NCI-H1694 treated with DMSO at 0.1 percent for 48 hours (cell line): ENCODE measurements at places on chromosomes 7 and 10.
A peak's percentile ranks its signal among the peaks of the same experiment; 100 is the strongest.

GRCh38 chr7:128724743-128725142, 14.4 kb upstream of the CALU start:
- DNase-seq: no peak

GRCh38 chr7:105976868-105977267, 13.8 kb downstream of the CDHR3 start:
- no peak for DNase-seq

DNA sequence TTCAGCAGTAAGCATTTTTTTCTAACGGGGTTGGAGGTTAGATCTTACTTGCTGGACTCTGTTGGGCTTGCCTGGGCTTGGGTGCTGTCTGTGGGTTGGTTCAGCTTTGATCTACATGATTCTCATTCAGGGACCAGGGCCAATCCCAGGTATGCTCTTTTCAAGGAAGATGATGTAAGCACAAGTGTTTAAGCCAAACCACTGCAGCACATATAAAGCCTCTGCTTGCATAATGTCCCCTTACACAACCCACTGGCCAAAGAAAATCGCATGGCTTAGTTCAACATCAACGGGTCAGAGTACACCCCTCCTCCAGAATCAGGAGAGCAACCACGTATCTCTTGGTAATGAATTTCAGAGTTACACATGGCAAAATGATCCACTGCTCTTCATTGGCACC, 83.9 kb downstream of the DNAJB9 start:
- no peak for DNase-seq

GRCh38 chr10:69795242-69795934, 6.3 kb upstream of the COL13A1 start:
- no peak for DNase-seq

GRCh38 chr10:124746992-124747391, 2.8 kb upstream of the FAM53B start:
- no peak for DNase-seq

GRCh38 chr10:111379534-111380187, 302.8 kb downstream of the ADRA2A start:
- no peak for DNase-seq

GRCh38 chr10:97321032-97321803, 2.1 kb downstream of the FRAT1 start:
- no peak for DNase-seq

DNA sequence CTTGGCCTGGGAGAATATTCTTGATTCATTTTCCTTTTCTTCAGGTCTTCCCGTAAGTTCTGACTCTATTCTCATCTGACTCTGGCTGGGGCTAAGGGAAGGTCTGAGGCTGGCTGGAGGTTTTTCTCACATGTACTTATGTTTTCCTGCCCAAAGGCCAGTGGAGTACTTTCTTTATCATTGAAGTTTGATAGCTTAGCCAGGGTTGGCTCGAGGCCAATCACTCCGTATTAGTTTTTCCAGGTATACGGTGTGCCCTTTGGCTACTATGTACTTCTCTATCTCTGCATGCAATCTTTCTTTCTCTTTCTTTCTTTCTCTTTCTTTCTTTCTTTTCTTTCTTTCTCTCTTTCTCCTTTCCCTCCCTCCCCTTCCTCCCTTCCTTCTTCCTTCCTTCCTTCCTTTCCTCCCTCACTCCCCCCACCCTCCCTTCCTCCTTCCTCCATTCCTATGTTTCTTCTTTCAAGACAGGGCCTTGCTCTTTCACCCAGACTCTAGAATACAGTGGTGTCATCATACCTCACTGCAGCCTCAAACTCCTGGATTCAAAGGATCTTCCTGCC, 26.8 kb upstream of the VKORC1L1 start:
- no peak for DNase-seq

- DNase-seq: peak; percentile 1
Measured at GRCh38 chr10:15245530-15245929, 77.0 kb upstream of the NMT2 start.

- no peak for DNase-seq
Measured at GRCh38 chr10:127318396-127318795, 122.0 kb upstream of the INSYN2A start.

DNA sequence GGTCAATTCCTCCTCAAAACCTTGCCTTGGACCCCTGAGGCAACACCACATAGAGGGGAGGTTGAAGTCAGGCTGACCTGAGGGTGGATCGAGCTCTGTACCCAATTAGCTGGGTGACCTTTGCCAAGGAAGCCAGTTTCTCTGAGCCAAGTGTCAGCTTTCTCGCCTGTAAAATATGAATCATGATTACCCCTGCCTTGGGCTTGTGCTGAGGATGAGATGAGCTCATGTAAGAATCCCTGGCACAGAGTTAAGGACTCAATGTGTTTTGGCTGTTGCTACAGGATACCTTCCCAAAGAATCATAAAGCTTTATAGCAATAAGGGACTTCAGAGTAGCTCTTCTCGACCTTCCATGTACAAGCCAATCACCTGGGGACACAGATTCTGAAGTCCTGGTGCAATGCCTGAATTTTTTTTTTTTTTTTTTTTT, 43.5 kb upstream of the CACUL1 start:
- DNase-seq: no peak

- DNase-seq: peak; percentile 20
Measured at GRCh38 chr7:65251851-65252620, 121.6 kb upstream of the ZNF92 start.

GRCh38 chr7:33677556-33677955, 227.8 kb upstream of the BMPER start:
- no peak for DNase-seq

DNA sequence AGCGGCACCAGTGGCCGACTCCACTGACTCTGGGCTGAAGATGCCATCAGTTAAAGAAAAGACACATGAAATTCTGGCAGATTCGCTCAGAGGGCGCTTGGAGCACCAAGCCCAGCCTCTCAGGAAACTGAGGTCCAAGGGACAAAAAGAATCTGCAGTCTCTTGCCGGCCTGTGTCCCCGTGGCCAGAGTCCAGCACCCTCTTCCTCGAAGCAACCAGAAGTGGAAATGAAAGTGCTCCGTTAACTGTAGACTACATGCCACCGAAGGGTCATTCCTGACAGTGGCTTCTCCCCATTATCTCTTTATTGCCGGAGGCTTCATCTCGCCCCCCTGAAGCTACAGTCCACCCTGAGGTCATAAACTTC, 1.0 kb upstream of the CHST15 start:
- DNase-seq: no peak

DNA sequence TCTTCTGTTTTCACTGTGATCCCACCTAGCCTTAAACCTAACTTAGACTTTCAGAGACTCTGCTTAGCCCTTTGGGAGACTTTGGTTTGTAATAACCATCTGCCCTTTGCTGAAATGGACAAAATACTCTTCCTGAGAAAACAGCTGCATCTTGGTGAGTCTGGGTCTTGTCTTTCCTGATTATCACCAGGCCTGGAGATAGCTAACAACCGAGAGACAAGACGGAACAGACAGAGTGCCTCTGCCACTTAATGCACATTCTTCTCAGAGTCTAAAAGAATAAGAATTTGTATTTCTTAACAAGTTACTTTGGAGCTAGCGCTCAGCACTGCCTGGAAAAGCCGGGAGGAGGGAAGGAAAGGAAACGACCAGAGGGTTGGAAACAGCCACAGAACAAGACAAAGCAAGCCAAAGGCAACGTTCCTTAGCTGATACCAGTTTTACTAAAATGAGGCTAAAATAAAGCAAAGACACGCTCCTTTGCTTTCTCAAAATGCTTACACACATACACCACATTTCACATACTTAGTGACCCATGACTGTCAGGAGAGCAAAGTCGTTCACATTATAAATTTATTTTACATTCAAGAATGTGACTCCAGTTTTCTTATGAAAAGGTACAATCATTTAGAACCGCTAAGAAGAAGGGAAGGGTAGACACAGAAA, 70.3 kb upstream of the DGKI start:
- no peak for DNase-seq

DNA sequence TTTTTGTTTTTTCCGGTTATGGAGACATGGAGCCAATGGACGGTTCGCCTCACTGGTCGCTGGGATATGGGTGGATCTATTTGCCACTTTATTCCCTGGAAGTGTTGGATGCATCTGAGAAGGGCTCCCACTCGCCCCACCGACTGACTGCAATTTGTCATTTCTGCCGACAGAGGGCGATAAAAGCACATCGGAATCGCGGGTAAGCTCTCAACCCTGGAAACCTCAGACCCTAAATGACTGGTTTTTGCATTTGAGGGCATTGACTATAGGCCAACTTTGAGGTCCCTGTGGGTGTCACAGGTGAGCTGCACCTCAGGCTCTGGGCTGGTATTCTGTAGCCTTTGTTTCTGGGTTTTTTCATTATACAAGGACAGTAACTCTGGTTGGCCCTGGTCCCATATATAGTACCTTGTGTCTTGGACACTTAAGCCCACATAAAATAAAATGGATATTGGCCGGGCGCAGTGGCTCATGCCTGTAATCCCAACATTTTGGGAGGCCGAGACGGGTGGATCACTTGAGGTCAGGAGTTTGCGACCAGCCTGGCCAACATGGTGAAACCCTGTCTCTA, 11.9 kb upstream of the OPALIN start:
- peak; percentile 44 for DNase-seq

DNA sequence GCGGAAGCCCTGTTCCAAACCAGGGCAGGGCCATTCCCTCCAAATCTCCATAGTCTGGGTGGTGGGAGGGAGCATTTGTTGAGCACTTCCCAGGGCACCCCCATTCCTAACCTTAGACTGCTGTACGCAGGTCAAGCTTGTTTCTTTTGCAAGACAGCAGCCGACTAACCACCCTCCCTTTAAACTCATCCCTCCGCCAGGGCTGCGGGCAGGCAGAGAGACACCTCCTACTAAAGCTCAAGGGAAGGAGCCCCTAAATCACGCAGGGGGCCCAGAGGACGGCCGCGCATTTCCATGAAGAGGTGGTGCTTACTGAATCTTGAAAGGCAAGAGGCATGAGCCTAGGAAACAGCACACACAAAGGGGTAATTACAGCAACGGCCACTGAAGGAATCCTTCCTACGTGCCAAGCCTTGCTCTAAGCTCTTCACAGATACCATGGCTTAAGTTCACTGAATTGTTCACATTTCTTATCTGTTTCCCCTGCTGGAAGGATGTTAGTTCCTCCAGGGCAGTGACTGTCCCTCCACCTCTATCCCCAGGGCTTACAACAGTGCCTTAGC, 90.0 kb downstream of the PROSER2 start:
- DNase-seq: no peak

DNA sequence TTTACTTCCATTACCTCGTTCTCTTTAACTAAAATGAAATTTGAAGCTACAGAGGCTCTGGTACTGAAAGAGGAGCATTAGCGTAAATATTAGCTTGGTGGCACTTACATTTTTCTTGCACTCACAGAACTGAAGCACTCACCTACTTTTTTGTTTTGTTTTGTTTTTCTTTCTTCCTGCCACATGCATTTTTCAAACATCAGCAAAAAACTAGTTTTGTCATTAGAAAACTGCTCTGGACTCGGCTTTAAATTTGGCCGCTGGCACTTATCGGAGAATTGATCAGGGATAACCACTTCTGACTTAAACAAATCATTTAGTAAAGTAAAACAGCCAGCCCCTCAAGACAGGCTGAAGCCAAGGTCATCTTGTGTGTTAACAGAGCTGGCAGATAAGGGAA, 216.3 kb downstream of the SFMBT2 start:
- DNase-seq: no peak

GRCh38 chr7:43139137-43139536, 26.7 kb downstream of the HECW1 start:
- DNase-seq: no peak

DNA sequence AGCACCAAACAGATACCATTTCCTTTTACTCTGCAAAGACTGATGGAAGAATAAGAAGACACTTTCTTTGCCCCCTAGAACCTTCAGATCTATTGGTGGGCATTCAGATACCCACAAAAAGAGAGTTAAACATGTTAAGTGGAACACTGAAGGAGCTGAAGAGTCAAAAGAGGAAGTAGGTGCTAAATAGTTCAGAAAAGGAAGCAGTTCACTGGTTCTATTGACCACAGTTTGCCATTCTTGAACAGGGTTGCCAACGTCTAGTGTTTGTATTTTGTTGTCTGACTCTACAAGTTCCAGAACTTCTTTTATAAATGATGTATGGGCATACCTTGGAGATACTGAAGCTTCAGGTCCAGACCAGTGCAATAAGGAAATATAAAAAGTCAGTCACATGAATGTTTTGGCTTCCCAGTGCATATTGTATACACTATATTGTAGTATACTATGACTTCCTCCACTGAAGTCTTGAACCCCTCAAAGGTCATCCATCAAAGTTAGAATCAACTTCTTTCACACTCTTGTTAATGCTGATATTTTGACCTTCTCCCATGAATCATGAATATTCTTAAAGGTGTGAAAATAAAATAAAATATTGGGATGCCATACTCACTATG, 47.5 kb upstream of the AGR3 start:
- DNase-seq: peak; percentile 5

- no peak for DNase-seq
Measured at GRCh38 chr7:5197811-5198210, 7.8 kb downstream of the WIPI2 start.

DNA sequence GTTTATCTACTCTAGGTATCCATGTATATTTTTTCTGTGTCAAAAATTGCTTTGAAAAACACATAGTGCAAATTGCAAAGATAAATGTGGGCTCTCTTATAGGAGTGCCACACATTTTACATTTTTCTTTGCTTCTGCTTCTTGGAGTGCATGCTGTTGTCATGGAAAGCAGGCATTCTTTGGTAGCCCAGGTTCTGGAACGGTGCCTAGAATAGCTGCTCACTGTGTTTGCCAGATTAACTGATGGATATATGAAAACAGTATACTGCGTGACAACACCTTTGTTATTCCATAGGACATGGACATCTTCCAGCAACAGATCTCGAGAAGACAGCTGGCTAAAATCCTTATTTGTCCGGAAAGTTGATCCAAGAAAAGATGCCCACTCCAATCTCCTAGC, 13.4 kb downstream of the NIPSNAP2 start:
- DNase-seq: peak; percentile 41

DNA sequence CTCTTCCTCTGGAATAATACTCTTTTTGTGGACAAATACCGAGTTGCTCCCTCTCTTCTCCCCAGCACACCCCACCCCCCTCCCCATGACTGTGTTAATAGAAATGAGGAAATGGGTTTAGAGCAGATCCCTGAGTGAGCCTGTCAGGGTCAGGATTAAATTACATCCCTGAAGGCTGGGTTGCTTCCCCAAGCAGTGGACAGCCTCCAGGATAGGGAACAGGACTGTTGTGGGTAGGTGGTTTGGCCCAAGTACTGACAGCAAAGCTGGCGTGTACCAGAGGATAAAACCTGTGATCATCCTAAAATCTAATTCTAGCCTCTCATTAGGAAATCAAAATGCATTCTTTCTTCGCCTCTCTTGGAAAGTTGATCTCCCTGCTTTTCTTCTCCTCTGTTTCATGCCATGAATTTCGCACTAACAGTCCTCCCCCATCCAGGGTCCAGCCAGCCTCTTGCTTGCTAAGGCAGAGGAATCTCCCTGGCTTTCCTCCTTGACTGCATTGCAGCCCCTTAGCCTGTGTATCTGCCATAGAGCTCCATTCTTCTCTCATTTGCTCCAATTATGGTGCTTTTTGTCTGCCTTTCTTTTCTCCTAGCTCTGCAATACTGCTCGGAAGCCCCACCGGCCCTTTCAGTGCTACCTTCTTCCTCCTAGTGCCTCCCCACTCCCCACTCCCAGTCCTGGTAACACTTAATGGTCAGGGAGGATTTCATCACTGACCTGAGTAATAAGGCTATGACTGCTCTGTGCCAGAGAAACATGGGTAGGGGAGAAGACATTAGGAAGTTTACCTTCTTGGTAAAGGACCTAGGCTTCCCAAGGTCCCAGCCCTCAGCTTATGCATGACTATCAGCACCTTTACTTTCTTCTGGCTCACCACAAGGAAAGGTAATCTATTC, 8.4 kb downstream of the LRRC4 start:
- no peak for DNase-seq
